HS-5 (cell line): ENCODE measurements at places on chromosomes 7 and 10.

DNA sequence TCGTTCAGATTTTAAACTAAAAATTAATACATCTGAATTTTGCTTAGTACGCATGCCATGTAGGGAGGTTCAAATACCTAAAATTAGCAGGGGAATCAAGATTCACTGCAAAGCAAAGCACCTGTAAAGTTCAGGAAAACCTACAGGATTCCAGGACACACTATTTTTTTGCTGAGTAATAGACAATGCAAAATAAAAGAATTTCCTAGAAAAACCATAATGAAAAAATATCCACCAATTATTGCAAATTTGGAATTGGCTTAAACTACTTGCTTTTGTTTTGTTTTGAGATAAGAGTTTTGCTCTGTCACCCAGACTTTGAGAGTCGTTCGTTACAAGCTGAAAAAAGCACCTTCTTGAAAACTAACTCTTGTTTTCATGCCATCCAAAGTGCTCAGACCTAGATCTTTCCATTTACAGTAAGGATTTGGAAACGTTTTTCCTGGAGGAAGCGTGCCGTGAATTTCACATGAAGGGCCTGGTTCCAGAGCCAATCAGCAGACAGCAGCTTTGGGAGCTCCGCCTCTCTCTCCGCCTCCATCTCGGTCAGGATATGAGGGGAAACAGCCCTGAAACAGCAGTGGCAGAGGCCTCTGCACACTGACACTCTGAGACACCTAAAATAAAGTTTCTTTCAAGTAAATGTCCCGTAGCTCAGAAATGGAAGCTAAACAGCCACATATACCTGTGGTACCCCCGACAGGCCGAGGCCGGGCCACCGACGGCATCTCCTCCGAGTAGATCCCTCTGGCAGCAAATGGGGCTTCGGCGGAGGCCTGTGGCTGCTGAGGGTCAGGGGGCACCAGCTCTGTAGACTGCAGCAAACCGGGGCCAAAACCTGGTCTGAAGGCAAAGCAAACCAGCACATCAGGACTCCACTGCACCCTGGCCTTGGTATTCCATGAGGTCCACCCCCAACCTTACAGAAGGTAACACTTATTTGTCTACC lies 45.9 kb upstream of the ATP6V0A4 start:
- no peak for DNase-seq

GRCh38 chr7:5694912-5695726 lies 86.3 kb downstream of the RNF216 start:
- DNase-seq = no peak

DNA sequence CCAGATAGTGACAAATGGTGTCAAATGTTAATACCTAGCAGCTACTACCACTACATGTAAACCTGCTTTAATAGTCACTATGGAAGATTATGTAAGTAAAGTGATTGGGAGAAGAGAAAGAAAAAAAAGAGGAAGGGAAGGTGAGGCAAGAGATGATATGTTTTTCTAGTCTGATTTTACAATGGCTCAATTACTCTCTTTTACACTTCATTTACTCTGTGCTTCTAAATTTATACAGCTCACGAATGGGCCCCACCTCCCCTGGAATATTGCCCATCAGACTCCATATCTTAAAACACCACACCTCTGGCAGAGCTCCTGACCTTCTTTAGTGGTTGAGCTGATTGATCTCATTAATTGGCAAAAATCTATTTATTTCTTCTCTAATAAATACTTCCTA lies 28.0 kb upstream of the IKZF1 start:
- DNase-seq = no peak

GRCh38 chr10:71761105-71761511 lies 12.2 kb downstream of the VSIR start:
- DNase-seq = no peak

DNA sequence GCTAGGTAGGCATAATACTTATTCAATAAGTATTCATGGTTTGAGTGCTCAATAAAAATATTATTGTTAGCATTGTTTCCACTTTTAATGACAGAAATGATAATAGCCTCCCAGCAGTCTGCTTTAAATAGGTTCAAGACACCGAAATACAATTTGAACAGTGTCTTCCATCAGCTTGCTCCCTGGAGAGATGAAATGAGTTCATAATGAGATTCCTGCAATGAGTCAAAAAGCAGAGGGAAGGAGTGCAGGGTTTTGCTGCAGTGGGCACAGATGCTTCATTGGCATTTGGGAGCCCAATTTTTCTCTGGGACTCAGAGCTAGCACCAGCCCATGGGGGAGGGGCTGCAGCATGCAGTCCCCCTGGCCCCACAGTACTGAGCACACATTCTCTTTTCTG lies 32.6 kb upstream of the CHCHD3 start:
- DNase-seq = no peak

DNA sequence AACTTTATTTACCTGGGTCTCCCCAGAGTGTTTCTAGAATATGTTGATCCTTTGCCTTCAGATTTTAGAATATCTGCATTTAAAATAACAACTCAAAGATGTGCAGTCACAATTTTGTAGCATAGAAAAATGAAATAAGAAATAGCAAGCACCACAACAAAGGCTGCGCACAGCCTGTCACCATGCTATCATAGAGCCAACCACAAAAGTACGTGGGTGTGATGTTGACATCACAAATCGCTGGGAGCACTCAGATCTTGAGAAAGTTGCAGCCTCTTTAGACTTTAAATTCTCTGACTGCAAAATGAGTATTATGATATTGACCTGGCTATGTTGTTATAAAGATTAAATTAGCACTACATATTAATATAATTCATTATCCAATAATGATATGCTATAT lies 177.9 kb downstream of the TNS3 start:
- DNase-seq = no peak

- no peak for DNase-seq
These were observed 57.7 kb downstream of the KLF6 start for GRCh38 chr10:3727268-3727667.

- no peak for DNase-seq
These were observed 321.3 kb upstream of the TMEM229A start for GRCh38 chr7:124354201-124354600.

GRCh38 chr7:87414794-87415188 lies 60.7 kb downstream of the ABCB4 start:
- DNase-seq = no peak
